ENCODE measurements at places on chromosomes 4 and X.

DNA sequence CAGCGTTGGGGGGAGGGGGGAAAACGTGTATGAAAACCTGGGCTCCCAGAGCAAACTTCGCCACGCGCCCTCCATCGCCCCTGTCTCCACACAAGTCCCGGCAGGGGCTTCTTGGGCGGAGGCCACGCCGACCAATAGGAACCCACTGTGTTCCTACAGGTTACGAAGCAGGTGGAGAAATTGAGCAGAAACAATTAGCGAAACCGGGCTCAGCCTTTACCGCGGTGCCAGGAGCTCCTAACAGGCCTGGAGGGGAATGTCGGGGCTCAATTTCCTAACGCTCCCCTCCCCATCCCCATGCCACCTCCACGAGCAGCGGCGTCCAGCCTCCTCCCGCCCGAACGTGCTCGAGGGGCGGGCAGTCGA, 589 bp upstream of the KIT start:
- peaks cover 78% of the 10 kb centered on the region for H3K27me3 ChIP-seq
- no peak for DNase-seq
- no peak overlapping the region for H3K27ac ChIP-seq
- H3K4me3 ChIP-seq: peak overlapping the region; percentile 31

GRCh38 chrX:18377796-18378195, 23.3 kb upstream of the SCML2 start:
- no peaks in the 10 kb centered on the region for H3K36me3 ChIP-seq
- H3K4me3 ChIP-seq: no peak overlapping the region
- peaks cover 2% of the 10 kb centered on the region for H3K27me3 ChIP-seq

DNA sequence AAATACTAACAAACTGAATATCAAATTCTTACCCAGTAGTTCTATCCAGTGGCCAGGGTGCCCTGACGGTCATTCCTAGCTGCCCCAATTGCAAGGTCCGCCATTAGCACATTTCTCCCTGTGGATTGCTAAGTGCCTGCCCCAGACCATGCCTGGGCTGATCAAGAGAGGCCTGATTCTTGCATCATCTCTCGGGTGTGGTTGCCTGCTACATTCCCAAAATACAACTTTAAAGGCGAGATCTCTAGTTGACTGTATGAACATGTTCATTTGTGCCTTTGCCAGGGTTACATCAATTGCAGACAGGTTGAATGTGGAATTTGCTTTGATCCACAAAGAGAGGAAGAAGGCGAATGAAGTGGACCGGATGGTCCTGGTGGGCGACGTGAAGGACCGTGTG, 28.0 kb downstream of the PRPS2 start:
- no peak overlapping the region for H3K4me3 ChIP-seq
- H3K36me3 ChIP-seq: peaks cover 58% of the 10 kb centered on the region
- peaks cover 7% of the 10 kb centered on the region for H3K4me1 ChIP-seq
- H3K27ac ChIP-seq: peak overlapping the region; percentile 31
- no peaks in the 10 kb centered on the region for H3K27me3 ChIP-seq

GRCh38 chr4:54659313-54659712, 1.6 kb downstream of the KIT start:
- no peak overlapping the region for H3K27ac ChIP-seq
- no peaks in the 10 kb centered on the region for H3K36me3 ChIP-seq
- no peak for DNase-seq
- peak overlapping the region; percentile 66 for H3K4me3 ChIP-seq

GRCh38 chrX:111181951-111182350, 86.0 kb downstream of the PAK3 start:
- no peaks in the 10 kb centered on the region for H3K4me1 ChIP-seq
- peaks cover 2% of the 10 kb centered on the region for H3K27me3 ChIP-seq
- no peaks in the 10 kb centered on the region for H3K36me3 ChIP-seq
- no peak overlapping the region for H3K4me3 ChIP-seq
- no peak for DNase-seq

DNA sequence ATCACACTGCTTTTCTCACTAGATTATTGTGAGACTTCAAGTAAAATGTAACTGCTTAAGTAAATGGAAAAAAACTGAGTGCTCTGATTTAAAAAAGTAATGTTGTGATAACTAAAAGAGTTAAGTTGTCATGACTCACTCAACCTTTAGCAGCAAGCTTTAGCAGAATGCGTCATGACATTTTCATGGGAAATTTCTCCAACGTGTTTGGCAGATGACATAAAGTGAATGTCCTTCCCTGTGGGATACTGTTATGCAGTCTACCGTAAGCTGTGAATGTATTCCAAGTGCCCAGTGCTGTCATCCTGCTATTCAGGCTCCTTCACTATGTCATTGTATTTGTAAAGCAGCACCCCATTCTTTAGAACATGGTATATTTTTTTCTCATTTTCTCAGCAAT, 136.2 kb downstream of the CPXCR1 start:
- no peaks in the 10 kb centered on the region for H3K36me3 ChIP-seq
- no peaks in the 10 kb centered on the region for H3K27me3 ChIP-seq
- DNase-seq: no peak
- no peaks in the 10 kb centered on the region for H3K4me1 ChIP-seq

DNA sequence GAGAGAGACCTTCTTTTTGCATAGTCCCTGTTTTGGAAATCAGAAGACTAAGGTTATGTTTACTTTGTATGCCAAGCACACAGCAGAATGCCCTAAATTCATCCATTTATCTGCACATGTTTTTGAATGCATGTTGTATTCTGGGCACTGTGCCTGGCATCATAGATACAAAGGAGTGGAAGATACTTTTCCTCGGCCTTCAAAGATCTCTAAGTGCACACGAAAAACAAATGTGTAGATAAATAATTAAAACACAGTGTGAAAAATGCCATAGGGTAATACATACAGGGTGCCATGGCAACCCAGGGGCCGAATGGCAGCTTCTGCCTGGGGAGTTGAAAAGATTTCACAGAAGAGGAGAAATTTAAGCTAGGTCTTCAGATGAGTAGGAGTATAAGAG, 390.6 kb upstream of the ATOH1 start:
- no peaks in the 10 kb centered on the region for H3K4me1 ChIP-seq
- H3K27me3 ChIP-seq: no peaks in the 10 kb centered on the region
- H3K4me3 ChIP-seq: no peak overlapping the region

- peaks cover 27% of the 10 kb centered on the region for H3K4me1 ChIP-seq
- peaks cover 30% of the 10 kb centered on the region for H3K27me3 ChIP-seq
- H3K27ac ChIP-seq: no peak overlapping the region
Observed at GRCh38 chrX:40011322-40012038, 86.3 kb downstream of the BCOR start.

- no peak for DNase-seq
- H3K36me3 ChIP-seq: no peaks in the 10 kb centered on the region
- no peak overlapping the region for H3K27ac ChIP-seq
- H3K27me3 ChIP-seq: no peaks in the 10 kb centered on the region
- no peaks in the 10 kb centered on the region for H3K4me1 ChIP-seq
- no peak overlapping the region for H3K4me3 ChIP-seq
Observed at GRCh38 chr4:85970535-85970934, 389.3 kb downstream of the MAPK10 start.

DNA sequence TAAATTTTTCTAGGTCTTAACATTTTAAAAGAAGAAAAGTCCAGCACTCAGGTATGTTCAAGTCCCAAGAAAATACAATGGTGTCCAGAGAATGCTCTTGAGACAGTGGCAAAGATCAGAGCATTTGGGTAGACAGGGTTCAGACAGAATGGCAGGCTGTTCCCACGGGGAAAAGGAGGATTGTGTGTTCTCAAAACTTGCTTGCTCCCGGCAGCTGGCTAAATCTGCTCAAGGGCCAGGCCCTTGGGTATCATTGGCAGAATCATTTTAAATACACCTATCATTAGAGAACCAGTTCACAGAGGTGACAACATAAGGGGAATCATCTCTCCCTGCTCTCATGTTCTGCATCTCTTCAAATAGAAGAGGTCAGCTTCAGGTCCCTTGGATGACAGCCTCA, 456.3 kb downstream of the DTHD1 start:
- DNase-seq: no peak
- H3K27me3 ChIP-seq: no peaks in the 10 kb centered on the region
- no peak overlapping the region for H3K27ac ChIP-seq
- no peaks in the 10 kb centered on the region for H3K36me3 ChIP-seq
